ENCODE measurements at places on chromosomes 2 and 18.

DNA sequence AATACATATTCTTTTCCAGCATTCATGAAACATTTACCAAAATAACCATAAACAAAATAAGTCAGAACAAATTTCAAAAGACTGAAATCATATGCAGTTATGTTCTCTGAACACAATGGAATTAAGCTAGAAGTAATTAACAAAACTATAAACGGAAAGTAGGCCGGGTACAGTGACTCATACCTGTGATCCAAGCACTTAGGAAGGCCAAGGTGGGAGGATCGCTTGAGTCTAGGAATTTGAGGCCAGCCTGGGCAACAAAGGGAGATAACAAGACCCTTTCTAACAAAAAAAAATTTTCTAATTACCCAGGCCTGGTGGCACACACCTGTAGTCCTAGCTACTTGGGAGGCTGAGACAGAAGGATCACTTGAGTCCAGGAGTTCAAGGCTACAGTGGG lies 14.9 kb downstream of the ATAD2B start:
- DNase-seq = no peak

GRCh38 chr2:241499146-241499965 lies 9.0 kb downstream of the STK25 start:
- no peak for DNase-seq

DNA sequence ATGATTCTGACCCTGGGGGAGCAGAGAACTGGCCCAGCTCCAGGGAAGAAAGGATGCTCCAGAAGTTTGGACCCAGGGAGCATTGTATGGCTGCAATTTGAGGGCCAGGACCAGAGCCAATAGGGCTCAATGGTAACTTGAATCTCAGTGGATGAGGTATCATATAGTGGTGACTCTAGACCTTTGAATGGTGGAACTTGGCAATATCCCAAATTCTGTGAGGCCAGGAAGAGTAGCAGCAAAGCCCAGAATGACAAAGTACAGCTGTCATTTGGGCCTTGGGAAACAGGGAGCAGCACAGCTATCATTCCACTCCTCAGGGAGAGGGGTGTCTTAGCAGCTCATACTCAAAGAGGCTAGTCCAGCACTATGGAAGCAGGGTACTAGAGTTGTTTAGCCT lies 332.9 kb upstream of the RBMS1 start:
- DNase-seq = no peak

DNA sequence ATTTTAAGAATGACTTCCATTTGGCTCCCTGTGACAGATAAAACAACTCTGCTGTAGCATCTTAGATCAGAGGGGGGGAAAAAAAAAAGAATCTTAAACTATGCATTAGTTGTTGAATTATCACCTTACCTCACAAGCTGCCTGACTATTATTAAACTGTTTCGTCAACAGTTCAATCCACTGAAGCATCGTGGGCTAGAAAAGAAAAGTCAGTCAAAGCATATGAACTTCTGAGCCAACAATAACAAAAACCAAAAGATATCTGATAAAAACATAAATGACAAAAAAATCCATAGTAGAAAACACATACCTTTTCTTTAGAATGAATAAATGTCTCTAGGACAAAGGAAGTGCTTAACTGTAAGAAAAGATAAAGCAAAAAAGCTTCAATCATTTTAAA lies 73.7 kb downstream of the C2orf74 start:
- DNase-seq = no peak

GRCh38 chr2:204625135-204625534 lies 79.9 kb downstream of the PARD3B start:
- no peak for DNase-seq

DNA sequence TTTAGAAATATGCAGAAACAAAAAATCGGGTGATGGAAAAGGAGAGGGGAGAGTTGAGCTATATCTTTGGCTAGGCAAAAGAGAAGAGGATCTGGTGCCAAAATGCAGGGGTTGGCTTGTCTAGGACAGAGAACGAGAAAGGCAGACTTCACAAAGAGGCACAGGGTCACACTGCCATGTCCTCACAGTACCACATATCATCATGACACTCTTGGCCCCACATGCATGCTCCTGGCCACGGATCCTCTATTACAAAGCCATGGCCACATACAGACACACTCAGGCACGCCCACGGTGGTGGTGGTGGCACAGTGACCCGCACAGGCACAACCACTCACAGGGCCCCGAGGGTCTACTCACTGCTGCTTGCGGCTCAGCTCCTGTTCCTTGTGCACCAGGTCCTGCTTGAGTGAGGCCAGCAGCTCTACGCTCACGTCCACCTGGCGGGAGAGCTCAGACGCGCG lies 15.9 kb downstream of the FBXO41 start:
- DNase-seq = no peak

DNA sequence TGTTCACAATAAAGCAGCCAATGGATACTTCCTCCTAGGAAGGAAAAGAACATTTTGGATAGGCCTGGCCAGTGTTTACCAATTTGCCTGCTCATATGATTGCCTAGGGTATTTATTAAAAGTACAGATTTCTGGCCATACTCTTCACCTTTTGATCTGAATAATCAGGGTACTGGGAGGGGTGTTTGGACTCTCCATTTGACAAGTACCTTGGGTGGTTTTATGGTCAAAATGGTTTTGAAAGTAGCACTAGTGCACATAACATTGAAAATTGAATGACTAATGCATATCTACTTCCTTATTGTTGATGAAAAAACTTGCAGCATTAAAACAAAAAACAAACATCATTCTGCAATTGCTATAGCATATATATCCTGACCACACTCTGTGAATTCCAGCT lies 333.3 kb upstream of the CDH2 start:
- no peak for DNase-seq

Data from dorsolateral prefrontal cortex (tissue), 122 donors.